ENCODE measurements at places on chromosomes 5 and 9.

GRCh38 chr5:156799171-156799570 is 50.9 kb upstream of the PPP1R2B start:
- DNase-seq, result no peak

DNA sequence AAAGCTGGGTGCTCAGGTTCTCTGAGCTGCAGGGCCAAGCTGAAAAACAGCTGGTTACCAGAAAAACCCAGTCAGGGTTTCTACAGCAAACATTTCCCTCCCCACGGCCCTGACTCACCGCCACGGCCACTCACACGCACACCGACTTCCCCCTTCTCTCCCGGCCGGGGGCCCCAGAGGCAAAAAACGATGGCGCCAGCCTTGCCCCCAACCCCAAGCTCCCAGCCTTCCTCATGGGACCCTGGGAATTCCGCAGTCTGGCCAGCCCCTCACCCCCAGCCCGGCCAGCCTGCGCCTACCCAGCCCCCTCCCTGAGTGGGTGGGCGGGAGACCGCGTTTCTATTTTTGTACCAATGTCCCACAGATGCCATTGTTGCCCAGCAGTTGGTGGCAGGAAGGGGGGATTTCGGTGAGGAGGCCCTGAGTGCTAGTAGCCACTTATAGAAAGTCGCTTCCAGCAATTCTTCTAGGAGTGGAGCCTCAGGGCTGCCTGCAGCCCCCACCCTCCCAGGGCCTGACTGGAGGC is 18.4 kb downstream of the ENG start:
- DNase-seq, result no peak

DNA sequence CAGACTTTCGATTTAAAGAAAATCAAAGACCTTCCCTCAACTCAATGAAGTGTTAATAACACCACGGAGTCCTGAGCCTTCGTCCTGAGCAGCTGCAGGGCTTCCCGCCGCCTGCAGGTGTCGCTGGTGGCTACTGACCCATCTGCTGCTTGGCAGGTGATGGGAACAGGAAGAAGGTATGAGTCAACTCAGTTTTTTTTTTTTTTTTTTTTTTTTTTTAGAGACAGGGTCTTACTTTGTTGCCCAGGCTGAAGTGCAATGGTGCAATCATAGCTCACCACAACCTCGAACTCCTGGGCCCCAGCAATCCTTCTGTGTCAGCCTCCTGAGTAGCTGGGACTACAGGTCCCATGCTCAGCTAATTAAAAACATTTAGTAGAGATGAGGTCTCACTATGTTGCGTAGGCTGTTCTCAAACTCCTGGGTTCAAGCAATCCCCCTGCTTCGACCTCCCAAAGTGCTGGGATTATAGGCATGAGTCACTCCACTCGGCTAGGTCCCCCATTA is 185.7 kb upstream of the IL12B start:
- peak; percentile 89 for DNase-seq

GRCh38 chr9:135335691-135336181 is 143.8 kb upstream of the PPP1R26 start:
- DNase-seq, result peak; percentile 33

DNA sequence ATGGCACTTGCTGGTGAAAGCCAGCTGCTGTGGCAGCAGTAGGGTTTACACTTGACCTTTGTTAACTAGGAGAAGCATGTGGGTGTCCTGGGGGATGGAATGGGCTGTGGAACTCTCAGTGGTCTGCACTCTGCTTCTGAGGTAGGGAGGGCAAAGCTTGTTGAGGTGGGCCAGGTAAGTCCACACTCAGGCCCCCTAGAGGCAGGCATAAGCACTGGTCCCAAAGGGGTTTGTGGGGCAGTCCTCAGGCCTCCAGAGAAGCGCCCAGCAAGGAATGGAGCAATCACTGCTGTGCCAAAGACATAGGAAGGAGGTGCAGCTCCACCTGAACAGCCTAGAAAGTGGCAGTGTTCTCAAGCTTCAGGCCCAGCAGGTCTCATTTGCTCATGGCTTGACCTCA is 34.7 kb downstream of the INSL4 start:
- DNase-seq, result no peak
